Nucleus accumbens (tissue), 56 donors: ENCODE measurements at places on chromosomes 3 and 15.
A peak's percentile ranks its signal among the peaks of the same experiment; 100 is the strongest.

DNA sequence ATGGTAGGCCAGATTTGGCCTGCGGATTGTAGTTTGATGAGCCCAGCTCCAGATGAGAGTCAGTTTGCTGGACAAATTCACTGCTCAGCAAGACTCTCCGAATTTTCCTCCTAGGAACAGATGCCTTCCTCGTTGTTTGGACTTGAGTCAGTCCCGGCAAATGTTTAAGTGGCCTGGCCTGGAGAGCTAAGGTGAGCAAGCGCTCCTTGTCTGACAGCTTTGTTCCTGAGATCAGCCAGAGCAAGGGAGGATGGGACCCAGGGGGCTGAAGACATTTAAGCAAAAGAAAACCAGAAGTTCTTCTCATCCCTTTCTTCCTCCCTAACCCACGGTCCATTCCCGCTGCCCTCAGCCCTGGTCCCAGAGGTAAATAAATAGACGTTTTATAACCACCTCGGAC, 40.3 kb downstream of the POLR2M start:
- DNase-seq, result no peak

- DNase-seq, result peak; percentile 83
Measured at GRCh38 chr15:89177633-89178306, 43.6 kb downstream of the RLBP1 start.

DNA sequence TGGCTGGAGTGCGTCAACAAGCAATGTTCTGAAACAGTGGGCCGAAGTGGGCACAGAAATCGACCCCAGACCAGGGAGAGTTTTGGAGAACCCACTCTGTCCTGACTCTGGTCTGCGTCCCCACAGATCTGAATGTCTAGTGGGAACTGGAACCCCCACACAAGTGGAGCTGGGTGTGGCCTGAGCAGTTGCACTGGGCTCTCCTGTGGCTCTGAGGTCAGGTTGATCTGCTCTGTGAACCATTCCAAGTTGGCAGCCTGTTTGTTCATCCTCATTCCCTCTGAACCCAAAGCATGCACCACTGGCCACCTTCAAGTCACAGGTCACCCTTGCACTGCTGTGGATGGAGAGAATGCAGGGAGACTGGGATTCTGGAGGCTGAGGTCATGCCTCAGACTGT, 60.5 kb downstream of the STARD5 start:
- no peak for DNase-seq

- DNase-seq, result no peak
Measured at GRCh38 chr15:94119298-94119811, 112.0 kb upstream of the MCTP2 start.

DNA sequence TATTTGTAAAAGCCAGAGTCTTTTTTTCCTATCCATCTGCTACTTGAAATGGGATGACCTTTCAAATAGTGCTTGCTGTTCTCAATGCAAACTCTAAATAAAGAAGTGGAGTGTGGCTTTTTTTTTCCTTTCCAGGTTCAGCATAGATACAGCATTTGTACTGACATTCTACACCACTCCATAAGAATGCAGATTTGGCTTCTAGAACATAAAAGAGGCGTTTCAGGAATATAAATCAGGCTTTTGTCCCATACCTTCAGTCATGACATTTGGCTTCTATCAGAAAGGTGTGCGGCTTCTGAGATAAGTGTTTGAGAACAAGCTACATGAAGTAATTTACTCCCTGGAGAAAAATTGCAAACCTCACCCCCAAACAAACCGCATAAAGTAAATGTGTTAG, 553.1 kb downstream of the FHIT start:
- no peak for DNase-seq

DNA sequence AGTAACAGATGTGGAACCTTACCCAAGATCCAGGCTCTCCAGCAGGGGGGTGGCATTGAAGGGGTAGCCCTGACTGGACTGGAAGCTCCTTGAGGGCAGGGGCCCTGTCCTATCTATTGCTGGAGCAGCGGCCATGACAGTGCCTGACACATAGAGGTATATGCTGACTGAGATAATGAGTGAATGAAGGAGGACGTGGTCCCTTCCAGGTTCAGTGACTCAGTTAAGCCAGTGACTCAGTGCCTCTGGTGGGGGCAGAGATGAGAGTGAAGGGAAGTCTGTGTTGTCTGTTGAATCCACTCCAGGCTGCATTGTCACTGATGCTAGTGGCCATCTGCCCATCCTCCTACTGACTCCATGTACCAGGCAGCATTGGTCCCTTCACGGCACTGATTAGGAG, 13.0 kb upstream of the CTXND1 start:
- DNase-seq, result no peak

DNA sequence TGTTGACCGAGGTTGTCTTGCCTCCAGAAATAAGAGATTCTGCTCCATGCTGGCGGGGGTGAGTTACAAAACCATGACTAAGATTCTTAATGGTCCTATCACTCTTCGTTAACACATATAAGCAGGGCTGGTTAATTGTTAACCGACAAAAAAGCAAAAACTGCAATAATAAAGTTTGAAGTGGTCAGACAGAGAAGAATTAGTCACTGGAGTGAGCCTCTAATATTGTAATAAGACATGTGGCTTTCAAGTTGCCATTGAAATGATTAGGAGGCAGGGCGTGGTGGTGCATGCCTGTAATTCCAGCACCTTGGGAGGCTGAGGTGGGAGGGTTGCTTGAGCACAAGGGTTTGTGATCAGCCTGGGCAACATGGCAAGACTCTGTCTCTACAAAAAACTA, 78.4 kb upstream of the NR2F2 start:
- no peak for DNase-seq
